ENCODE measurements at places on chromosomes 12 and 14. TPM values are rescaled to one million over a fixed set of nuclear protein-coding genes. Genes with fewer than 3 reads are reported as not detected.
A peak's percentile ranks its signal among the peaks of the same experiment; 100 is the strongest.

Gene MBD6
- 66.4 TPM for total RNA-seq

Gene SMOC1
- not detected for total RNA-seq

Gene MSRB3
- 0.18 TPM for total RNA-seq

DNA sequence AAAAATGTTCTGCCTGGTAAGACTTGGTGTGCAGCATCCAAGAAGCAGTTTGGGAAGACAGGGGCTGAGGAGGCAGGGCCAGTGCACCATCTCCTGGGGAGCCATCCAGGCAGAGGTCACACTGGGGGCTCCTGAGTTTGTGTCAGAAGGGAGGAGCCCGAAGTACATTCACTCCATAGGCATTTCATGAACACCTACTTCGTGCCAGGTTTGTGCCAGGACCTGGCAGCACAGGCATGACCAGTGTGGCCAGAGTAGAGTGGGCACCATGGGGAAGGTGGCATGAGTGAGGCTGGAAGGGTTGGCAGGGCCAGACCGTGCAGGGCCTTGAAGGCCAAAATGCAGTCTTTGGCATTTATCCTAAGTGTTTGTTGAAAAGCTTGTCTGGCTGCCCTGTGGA lies 86.5 kb upstream of the RIN3 start:
- no peak for DNase-seq

- no peak for DNase-seq
Observed at GRCh38 chr14:81931828-81932227, 398.2 kb upstream of the SEL1L start.

DNA sequence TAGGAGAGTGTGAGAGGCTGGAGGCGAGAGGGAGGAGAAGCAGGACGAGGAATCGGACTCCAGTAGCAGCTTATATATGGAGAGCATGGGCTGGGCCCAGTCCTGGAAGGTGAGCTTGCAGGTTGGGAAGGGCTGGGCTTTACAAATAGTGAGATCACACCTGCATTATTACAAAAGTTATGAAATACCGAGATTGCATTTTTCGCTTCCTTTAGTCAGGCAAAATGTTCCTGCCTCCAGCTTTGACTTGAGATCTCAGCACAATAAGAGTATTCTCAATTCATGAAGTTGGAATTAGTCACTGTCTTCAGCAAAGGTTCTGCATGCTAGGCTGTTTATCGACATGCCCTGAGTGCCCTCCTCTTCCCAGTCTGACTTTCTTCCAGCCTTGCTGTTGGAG lies at the start of gene KRT6B:
Gene KRT6B (minus strand): TSS at position 46 of the 400 bp plus-strand sequence. CDS start 68 bp downstream, outside the sequence.
- DNase-seq: no peak

- DNase-seq: peak; percentile 64
Observed at GRCh38 chr14:21978184-21978998, 304.8 kb upstream of the OR4E1 start.

DNA sequence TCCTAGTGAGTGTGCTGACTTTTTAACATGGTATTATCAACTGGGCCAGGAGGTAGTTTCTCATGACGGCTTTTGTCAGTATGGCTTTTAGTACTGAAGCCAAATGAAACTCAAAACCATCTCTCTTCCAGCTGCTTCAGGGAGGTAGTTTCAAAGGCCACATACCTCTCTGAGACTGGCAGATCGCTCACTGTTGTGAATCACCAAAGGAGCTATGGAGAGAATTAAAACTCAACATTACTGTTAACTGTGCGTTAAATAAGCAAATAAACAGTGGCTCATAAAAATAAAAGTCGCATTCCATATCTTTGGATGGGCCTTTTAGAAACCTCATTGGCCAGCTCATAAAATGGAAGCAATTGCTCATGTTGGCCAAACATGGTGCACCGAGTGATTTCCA lies 141.1 kb downstream of the HMGA2 start:
- no peak for DNase-seq

- no peak for DNase-seq
Observed at GRCh38 chr12:51852404-51853137, 4.1 kb upstream of the FIGNL2 start.

DNA sequence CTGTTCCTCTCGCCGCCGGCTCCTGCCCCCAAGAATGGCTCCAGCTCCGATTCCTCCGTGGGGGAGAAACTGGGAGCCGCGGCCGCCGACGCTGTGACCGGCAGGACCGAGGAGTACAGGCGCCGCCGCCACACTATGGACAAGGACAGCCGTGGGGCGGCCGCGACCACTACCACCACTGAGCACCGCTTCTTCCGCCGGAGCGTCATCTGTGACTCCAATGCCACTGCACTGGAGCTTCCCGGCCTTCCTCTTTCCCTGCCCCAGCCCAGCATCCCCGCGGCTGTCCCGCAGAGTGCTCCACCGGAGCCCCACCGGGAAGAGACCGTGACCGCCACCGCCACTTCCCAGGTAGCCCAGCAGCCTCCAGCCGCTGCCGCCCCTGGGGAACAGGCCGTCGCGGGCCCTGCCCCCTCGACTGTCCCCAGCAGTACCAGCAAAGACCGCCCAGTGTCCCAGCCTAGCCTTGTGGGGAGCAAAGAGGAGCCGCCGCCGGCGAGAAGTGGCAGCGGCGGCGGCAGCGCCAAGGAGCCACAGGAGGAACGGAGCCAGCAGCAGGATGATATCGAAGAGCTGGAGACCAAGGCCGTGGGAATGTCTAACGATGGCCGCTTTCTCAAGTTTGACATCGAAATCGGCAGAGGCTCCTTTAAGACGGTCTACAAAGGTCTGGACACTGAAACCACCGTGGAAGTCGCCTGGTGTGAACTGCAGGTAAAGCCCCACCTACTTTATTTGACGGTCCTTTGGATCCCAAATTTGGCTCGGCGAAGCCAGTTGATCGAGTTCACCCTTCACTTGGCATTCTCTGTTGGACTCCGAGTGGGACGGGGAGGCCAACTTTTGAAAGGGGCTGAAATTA lies 1.5 kb downstream of the WNK1 start:
- DNase-seq: peak; percentile 64

GRCh38 chr14:77979666-77980351 lies 179.9 kb downstream of the ADCK1 start:
- no peak for DNase-seq

DNA sequence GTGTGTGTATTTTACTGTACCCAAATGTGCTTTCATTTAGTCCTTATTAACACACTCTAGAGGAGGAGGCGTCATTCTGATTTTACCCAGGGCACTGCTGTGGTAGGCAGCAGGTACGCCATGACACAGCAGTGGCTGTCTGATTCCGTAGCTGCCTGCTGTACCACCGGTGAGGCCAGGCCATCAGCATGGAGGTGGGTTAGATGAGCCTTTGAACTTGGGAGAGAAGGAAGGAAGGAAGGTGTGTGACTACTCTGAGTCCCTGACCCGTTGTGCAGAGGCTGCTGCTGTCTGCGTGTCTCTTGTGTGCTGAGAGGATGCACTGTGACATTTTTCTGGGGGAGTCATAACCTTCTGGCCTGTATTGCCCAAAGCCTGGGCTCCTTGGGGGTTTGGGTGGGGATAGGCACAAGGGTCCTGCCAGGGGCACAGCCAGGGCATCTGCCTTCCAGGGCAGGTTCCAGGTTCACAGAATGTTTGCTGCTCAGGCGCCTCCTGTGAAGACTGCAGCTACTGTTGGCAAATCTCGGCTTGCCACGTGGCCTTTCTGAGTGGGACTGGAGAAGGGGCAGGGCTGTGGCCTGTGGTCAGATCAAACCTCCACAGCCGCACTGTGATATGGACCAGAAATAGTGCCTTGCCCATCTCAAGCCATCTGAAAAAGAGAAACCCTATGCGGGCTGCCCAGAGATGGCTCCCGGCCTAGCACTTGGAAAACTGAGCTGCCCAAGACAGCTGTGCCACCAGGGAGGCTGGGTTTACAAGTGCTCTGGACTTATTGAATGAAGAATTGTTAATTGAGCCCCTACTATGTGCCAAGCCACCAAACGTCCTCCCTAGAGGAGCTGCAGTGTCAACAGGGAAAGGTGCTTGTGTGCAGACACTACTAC lies 47.1 kb downstream of the MLXIP start:
- no peak for DNase-seq

- DNase-seq: no peak
Observed at GRCh38 chr12:45112306-45112705, 61.4 kb upstream of the DBX2 start.

DNA sequence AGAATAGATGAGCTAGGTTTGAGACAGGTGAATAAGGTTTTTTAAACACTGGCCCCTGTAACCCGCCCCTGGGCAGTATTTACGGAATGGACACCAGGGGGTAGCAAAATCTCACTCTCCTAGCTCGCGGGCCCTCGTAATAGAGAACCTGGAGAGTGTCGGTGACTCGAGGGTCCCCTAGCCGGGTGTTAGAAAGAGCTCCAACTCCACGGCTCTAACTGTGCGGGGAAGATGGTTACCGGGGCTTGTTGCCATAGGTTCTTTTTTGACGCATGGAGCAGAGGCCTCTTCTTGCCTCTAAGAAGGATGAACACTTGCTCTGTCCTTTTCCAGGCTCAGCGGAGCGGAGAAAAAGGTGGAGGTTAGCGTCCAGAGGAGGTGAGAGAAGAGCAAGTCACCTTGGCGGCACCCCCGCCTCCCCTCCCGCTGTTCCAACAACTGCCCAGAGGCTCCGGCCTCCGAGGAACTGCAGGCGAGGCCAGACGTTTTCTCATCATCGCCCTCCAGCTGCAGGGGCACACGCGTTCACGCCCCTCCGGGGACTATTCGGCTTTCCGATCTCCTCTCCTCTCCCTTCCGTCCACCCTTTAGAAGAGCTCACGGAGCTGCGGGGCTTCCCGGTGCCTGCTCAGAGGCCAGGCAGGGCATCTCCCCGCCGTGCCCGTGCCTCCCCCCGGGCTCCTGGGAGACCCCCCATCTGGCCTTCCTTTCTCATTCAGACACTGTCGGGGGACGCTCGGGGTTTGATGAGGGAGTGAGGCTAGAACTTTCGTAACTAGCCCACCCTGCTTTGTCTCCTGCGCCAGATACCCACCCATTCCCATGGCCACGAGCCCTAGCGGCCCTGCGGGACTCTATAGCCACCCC lies 1.4 kb upstream of the ARHGEF40 start:
- DNase-seq: no peak

All from activated naive CD4-positive, alpha-beta T cell treated with anti-CD3 and anti-CD28 coated beads, Interleukin-2, amount 50 U/mL, for 72 hours (primary cell).